ENCODE measurements at places on chromosomes 12 and 14.

GRCh38 chr14:32013083-32013482 is 64.0 kb upstream of the ARHGAP5 start:
- no peak for DNase-seq

DNA sequence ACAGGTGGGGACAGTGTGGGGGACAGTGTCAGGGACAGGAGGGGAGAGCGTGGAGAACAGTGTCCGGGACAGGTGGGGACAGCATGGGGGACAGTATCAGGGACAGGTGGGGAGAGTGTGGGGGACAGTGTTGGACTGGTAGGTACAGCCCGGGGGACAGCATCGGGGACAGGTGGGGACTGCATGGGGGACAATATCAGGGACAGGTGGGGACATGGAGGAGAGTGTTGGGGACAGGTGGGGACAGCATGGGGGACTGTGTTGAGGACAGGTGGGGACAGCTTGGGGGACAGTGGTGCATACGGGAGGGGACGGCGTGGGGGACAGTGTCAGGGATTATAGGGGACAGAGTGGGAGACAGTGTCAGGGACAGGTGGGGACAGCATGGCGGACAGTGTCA is 212.3 kb downstream of the TMEM121 start:
- no peak for DNase-seq

DNA sequence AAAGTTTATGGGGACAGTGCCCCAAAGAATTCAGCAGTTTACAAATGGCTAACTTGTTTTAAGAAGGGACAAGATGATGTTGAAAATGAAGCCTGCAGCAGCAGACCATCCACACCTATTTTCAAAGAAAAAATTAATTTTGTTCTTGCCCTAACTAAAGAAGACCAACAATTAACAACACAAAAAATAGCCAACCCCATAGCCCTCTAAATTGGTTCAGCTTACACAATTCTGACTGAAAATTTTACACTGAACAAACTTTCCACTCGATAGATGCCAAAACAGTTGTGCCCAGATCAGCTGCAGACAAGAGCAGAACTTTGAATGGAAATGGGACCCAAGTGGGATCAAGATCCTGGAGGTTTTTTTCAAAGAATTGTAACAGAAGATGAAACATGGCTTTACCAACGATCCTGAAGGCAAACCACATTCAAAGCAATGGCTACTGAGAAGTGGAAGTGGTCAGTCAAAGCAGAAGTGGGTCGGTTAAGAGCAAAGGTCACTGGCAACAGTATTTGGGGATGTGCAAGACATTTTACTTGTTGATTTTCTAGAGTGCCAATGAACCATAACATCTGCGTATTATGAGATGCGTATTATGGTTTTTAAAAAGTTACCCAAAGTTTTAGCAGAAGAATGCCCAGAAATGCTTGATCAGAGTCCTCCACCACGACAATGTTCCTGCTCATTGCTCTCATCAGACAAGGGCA is 30.0 kb downstream of the SLC39A9 start:
- DNase-seq = no peak

GRCh38 chr14:36241183-36241582 is 64.7 kb upstream of the PTCSC3 start:
- no peak for DNase-seq

GRCh38 chr14:24613241-24613640 is 3.8 kb upstream of the GZMH start:
- no peak for DNase-seq

DNA sequence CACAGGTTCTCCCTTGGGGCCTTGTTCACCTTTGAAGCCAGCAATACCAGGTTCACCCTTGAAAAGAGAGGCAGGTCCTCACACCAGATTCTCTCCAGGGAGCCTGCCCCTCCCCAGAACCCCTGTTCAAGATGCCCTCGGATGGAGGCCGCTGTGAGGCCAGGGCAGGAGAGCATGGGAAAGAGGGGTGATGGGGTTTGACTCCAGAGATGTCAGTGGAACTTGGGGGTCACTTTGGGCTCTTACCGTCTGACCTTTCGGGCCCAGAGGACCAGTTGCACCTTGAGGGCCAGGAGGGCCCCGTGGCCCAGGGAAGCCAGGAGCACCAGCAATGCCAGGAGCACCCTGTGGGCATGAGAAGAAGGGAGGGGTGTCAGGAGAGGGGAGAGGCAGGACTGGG is 17.4 kb downstream of the COL2A1 start:
- no peak for DNase-seq

DNA sequence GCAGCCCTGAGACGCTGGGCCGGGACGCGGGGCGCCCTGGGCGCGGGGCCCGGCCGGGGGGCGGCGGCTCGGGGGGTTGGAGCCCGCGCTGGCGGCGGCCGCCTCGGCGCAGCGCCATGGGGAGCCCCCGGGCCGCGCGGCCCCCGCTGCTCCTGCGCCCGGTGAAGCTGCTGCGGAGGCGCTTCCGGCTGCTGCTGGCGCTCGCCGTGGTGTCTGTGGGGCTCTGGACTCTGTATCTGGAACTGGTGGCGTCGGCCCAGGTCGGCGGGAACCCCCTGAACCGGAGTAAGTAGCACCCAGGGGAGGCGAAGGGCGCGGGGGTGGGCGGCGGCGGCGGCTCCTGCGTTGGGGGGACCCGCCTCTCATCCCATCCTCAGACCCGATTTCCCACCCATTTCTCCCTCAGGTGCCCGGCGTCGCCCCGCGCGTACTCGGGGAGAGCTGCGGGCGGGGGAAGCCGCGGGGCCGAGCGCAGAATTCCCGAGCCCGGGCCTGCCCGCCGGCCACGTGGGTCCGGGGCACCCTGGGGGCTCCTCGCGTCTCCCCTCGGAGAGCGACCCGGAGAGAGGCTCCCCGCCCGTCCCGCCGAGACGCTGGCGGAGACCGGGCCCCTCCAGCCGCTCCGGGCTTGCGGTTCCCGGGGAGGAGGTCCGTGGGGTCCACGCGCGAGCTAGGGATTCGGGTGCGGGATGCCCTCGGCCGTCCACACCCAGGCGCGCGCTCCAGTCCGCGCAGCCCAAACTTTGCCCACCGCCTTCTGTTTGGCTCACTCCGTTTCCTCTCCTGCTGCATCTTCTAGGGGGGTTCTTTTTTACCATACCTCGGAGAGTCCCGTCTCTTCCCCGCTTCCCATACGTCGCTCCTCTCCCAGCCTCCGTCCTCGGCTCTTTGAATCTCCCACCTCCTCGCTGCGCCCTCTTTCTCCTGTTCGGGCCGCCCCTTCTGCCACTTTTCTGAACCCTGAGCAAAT is 807 bp downstream of the B4GALNT3 start:
- DNase-seq = no peak

GRCh38 chr14:23042162-23042965 is at the start of gene PSMB11:
Gene PSMB11 (plus strand): TSS chr14:23042212. CDS start chr14:23042226, 14 bp downstream.
- no peak for DNase-seq

- DNase-seq = no peak
These were observed 144.3 kb upstream of the GSC start for GRCh38 chr14:94914191-94914590.

DNA sequence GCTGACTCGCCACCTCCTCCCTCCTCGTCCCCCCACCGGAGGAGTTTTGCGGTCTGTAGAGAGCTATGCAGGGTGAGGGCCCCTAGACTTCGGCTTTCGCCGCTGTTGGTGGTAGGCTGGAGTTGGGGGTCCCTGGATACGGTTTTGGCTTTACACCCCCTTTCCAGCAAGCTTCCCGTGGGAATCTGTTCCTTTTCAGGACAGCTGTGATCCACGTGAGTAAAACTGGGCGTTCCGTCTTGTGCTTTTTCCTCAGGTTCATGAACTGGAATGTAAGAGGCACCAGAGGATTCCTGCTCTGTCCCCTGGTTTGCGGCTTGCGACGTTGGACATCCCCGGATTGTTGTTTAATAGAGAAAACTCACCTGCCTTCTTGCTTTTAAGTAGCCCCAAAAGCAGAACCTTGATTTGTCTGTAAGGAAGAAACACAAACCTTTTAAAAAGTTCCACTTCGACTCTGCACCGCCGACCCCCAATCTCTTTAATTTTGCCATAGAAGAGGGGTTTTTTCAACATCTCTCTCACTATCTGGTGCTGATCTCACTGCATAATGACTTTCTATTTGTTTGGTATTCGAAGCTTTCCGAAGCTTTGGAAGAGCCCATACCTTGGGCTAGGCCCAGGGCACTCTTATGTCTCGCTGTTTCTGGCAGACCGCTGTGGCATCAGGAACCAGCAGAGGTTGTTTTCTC is 490 bp downstream of the PRORP start:
- no peak for DNase-seq

GRCh38 chr14:101151927-101152305 is 248.4 kb upstream of the RTL1 start:
- DNase-seq = no peak

- no peak for DNase-seq
These were observed 203.3 kb upstream of the LRFN5 start for GRCh38 chr14:41403360-41403759.

GRCh38 chr12:130642856-130643255 is 73.2 kb downstream of the RIMBP2 start:
- DNase-seq = no peak

- DNase-seq = no peak
These were observed 6.1 kb downstream of the NEK9 start for GRCh38 chr14:75120541-75121291.

DNA sequence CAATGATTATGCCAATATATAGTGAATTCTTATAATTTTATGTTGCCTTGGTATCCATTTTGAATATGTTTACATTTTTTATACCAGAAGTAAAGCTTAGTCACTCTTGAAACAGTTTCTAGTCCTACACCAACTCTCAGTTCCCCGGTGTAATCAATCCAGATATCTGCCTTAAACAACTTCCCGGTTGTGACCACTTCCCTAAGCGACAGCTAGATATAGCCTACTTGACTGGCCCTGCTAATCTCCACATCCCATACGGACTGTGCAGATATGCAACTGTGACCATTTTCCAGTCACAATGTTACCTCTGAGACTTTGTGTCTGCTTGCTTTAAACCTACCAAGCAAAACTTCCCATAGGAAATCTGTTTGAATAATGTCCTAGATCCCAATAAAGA is 1551.5 kb upstream of the SEL1L start:
- no peak for DNase-seq

GRCh38 chr14:85731186-85731585 is 201.2 kb downstream of the FLRT2 start:
- peak; percentile 39 for DNase-seq

- DNase-seq = no peak
These were observed 114.9 kb downstream of the SAMD4A start for GRCh38 chr14:54681811-54682261.

DNA sequence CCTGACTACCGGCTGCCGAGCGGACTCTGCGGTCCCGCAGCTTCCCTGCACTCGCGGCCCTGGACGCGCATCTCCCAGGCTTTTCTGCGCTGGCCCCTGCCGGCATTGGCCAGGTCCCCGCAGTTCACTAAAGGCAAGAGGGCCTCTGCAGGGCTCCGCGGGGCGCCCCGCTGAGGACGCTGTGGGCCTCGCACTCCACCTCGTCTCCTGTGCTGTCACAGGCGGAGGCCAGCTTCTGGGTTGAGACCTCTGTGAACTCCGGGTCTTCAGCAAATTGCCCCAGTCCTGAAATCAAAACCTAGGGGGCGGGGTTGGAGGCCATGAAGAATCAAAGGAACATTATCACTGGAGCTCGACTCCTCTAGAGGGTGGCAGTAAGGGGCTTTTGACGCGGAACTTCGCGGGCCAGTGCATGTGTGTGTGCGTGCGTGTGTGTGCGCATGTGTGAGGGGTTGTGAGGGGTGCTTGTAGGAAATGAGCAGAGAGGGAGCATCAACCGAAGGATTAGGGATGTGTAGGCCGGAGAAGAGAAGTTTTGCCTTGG is 68.5 kb upstream of the CAPRIN2 start:
- DNase-seq = no peak

- no peak for DNase-seq
These were observed 8.6 kb downstream of the TC2N start for GRCh38 chr14:91858536-91859275.

DNA sequence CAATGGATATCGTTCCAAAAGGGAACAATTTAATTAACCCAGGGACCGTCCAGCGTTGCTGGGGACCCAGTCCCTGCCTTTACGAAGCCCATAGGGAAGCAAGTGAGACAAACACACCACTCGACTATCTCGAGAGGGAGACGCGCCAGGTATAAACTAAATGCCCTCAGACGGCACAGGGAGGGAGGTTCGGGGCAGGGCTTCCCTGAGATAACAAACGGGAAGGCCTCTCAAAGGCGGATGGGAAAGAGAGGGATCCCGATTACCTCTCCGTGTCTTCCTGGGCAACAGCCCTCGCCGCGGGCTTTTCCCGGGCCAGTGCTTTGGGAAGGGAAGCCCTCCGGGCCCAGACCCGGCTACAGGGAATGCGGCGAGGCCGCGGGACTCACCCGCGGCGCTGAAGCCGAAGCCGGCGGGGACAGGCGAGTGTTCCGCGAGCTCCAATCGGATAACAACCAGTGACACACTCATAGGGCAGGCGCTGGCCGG is 390 bp downstream of the BRAP start:
- DNase-seq = no peak

DNA sequence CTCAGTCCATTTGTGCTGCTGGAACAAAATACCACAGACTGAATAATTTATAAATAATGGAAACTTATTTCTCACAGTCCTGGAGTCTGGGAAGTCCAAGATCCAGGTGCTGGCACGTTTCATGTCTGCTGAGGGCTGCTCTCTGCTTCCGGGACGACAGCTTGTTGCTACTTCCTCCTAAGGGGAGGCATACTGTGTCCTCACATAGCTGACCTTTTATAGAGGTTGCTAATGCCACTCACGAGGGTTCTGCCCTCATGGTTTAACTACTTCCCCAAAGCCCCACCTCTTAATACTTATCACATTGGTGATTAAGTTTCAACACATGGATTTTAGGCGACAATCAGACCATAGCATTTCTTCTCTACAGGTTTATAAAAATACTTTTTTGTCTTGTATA is 411.1 kb downstream of the NRXN3 start:
- no peak for DNase-seq

GRCh38 chr14:69008421-69008884 is 29.4 kb upstream of the ACTN1 start:
- no peak for DNase-seq

DNA sequence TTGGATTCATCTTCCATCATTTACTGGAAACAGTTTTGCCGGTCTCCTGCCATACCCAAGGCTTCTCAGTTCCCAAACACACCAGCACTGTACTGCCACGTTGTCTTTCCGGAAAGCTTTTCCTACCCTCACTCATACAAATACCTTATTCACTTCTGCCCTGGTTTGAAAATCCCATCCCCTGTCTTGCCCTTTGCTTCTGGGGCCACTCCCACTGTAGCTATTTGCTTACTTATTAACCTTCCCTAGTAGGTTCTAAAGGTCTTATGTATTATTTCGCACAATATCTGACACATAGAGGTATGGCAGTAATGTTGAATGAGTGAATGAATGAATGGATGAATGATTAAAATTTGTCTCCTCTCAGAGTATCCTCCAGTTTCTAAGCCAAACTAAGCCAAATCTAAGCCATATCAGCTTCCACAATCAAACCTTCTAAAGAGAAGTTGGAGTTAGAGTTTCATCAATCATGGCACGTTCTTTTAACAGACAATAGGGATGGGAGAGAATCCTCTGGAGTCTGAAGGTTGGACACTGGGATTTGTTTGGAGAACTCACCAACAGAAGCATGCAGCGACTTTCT is 18.6 kb downstream of the TSPAN8 start:
- DNase-seq = no peak

- DNase-seq = no peak
These were observed 5.2 kb downstream of the TMTC1 start for GRCh38 chr12:29778531-29778930.
